ENCODE measurements at places on chromosomes 7 and 10.

DNA sequence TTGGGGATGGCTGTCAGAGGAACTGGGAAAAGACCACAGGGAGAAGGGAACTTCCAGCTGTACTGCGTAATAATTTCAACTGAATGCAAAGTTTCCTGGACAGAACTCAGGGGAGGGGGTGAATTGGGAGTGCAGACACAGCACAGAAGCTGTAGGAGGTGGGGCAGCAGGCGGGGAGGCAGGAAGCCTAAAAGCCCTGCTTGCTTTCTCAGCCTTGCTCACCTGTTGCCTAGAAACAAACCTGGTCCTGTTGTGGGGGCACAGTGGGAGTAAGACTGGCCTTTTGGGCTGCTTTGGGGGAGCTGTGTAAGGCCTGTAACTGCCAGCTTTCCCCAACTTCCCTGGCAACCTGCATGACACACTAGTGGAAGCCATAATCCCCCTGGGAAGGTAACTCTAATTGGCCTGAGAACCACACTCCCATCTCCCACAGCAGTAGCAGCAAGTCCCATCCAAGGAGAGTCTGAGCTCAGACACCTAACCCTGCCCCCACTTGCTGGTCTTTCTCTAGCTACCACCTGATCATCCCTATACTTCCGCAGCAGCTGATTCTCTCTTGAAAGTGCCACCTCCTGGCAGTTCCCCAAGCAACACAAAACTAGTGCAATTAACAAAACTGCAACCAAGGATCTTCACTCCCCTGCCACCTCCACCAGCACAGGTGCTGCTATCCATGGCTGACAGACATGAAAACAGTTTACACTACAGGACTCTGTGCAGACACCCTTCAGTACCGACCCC, 1239.3 kb downstream of the SORCS1 start:
- DNase-seq = no peak

GRCh38 chr10:96991313-96991841, 159.3 kb downstream of the LCOR start:
- DNase-seq = no peak

- no peak for DNase-seq
Observed at GRCh38 chr10:6337382-6337781, 134.7 kb downstream of the PFKFB3 start.

- DNase-seq = no peak
Observed at GRCh38 chr10:75538144-75538543, 106.7 kb downstream of the LRMDA start.

DNA sequence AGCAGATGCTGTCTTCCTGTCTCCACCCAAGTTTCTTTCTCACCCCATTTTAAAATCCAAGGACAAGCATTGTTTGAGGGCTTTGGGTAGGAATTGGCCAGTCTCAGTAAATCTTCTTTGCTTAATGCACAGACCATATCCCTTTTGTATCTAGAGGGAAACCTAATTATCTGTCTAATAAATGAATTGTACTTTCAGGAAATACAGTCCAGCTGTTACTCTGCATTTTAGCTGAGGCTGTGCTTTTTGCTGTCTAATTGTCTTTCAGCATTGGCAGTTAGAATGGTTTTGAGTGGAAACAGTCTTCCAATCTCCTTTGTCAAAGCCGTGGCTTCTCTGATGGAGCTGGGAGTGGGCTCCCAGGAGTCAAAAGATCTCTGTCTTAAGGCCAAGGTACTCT, 388.2 kb downstream of the SORCS3 start:
- DNase-seq = no peak

DNA sequence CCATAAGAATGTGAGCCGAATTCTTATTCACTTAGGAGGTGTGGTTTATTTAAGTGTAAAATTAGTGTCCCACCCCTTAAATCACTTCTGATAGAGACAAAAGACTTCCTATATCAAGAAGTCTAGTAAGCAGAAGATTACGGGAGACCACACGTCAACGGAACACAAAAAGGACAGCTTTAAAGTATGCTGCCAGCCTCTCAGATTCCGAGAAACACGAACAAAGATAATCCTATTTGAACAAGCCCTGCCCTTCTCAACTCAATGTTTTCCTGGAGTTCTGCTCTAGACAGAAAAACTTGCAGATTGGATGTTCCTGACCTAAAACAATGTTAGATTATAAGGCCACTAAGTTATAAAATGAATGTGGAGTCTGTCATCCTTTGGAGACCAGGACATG, 4.9 kb upstream of the MCU start:
- DNase-seq = no peak

GRCh38 chr10:11813855-11814567, 9.1 kb upstream of the PROSER2 start:
- no peak for DNase-seq

GRCh38 chr7:94913391-94913790, 6.0 kb downstream of the PPP1R9A start:
- no peak for DNase-seq

DNA sequence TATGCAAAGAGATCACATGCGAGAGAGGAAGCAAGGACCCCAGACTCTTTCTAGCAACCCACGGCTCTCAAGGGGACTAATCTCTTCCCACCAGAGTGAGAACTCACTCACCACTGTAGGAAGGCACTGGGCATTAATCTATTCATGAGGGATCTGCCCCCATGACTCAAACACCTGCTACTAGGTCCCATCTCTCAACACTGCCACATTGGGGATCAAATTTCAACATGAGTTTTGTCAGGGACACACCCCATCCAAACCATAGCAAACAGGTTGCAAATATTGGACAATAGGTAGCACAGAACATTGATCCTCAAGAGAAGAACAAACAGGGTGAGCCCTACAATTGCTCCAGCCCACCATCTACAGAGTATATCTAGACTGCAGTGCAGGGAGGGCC, 740.6 kb downstream of the LRMDA start:
- DNase-seq = no peak

GRCh38 chr10:32317795-32318357, 29.1 kb downstream of the EPC1 start:
- DNase-seq = no peak

DNA sequence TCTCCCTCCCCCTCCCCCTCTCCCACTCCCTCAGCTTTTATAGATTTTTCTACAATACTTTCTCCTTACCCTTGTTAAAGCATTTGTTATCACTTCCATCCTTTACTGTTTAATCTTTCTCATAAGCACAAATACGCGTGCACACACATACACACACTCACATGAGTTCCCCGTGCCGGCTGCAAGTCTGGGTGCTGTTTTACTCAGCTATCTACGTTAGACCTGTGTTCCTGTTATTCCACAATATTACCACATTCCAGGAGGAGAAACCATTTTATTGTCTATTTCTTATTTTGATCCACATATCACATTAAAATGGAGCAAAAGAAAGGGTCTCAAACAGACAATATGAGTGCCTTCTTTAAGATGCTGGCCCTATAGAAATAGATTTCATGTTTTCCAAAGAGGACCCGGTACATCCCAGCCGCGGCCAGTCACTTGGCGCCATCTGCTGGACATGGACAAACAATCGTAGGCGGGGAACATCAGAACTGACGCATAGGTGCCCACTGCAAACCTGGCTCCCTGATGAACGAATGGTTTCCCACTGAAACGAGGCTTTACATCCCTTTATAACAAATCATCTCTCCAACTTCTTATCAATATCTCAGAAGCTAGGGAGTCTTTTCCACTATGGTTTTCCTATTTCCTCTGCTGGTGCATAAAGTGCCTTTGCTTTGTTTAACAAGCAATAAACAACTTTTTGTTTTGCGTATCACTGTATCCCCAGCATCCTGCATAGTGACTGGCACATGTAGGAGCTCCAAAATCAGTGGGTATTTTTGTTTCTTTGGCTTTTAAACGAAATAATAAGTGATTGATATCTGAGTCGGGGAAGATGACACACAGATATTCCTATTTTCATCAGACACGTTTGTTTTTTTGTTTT, 25.2 kb upstream of the OPTN start:
- DNase-seq = peak; percentile 63

DNA sequence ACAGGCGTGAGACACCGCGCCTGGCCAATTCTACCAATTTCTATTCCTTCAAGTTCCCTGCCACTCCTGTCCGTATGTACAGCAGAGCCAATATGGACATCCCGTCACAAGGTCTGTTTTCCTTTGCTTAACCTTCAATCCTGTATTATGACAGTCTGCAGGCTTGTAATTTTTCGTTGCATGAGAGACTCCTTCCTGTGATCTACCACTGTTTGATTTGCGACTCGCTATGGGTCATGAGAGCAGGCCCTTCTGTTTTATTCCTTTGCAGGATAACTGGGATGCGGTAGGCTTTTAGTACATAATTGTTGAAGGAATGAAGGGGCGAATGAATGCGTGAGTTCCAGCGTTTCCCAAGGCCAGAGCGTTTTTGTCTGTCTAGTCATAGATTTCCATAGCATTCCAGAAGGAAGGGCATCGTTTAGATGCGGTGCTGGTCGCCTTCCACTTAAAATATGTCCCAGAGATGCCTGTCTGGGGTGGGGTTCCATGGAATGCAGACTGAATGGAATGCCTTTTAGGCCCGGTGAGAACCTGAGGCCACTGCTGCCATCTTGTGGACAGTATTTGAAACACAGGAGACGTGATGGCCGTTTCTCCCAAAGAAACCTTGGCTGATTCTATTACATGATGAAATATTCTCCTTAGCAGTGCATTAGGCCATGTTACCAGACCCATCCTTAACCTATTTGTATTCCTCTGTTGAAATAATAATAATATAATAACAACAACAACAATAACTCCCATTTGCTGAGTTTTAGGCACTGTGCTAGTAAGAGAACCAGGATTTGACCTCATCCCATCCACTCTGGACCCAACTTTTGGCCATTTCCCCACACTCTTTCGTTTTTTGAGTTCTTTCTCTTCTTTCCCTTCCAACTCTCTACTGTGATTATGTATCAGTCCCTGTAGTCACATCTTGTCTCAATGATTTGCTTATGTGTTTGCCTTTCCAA, 193.2 kb downstream of the MYOF start:
- DNase-seq = peak; percentile 59

GRCh38 chr10:118840071-118840775, 85.5 kb upstream of the CACUL1 start:
- DNase-seq = no peak

GRCh38 chr7:148318838-148319237, 271.7 kb upstream of the C7orf33 start:
- DNase-seq = no peak

GRCh38 chr7:114181280-114181679, 233.3 kb upstream of the FOXP2 start:
- no peak for DNase-seq

- DNase-seq = no peak
Observed at GRCh38 chr10:117503244-117504205, 39.0 kb upstream of the EMX2 start.

DNA sequence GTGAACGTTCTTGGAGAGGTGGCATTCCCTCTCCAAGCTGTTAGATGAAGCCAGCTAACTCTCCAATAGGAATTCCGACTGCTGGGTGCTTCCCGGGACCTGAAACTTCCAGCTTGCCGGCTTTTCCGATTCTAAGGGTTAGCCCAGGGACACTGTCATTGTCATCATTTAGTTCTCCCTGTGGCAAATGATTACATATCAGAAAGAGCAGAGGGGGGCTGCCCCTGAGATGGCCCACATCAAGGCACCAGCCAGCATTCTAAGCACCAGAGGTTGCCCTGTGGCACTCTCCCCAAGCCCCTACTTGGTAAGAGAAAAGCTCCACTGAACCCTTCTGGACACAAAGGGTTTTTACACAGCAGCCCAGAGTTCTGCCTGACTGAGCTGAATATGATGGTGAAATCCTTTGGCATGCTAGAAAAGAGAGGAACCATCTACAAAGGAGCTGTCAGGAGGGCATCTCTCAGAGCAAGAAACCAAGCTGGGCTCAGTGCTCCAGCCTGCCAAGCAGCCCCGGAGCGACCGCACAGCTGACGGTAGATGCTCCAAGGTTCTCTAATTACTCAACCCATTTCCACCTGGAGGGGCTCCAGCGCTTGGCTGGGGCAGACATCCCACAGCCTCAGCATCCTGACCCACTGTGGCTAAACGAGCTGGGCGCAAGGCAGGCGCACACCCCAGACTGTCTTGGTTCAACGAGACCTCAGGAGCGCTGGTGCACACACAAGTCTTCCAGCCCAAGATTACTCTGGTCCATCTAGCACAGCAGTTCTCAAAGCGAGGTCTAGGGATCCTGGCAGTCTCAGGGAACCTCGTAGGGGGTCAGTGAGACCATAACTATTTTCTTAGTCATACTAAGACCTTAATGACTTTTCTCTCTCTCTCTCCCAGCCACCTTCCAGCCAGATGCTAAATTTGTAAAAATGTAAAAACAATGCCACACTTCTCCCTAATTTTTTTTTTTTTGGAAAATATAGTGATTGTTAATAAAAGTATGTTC, 160.5 kb downstream of the GFRA1 start:
- no peak for DNase-seq

- no peak for DNase-seq
Observed at GRCh38 chr10:64558094-64558835, 1037.1 kb downstream of the REEP3 start.

DNA sequence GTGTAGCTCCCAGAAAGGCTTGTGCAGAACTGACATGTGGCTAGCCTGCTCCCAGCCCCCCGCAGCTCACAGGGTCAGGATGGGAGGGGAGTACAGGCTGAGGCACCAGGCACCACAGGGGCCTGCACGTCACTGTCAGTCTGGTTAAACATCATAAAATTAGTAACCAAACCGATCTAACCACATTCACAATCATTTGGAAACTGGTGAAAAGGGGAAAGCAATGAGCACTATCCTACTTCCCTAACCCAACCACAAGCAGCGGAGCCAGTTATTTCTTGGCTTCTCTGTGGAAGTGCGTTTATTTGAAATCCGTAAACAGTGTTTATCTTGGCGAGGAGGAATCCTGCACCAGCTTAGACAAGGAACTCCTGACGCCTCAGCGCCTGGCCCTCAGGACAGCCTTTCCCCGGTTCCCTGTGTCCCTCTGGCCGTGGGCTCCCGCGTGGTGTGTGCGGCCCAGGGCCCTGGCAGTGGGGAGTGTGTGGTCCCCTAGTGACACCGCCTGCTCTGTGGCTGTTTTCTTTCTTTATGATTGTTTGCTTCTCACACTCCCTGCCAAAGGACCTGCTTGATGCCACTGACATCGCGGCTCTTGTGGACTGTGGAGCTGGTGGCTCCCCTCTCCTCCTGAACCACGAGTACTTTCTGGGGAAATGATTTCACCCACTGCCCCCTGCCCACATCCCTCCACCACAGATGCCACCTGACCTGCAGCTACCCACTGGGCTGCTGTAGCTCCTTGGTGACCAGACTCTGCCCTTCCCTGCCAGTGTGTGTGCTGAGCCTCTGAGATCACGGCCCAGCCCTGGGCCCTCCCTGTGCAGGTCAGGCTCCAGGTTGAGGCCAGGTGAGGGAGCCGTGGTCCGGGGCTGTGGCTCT, 38.0 kb downstream of the INPP5A start:
- no peak for DNase-seq

GRCh38 chr7:20799566-20800366, 13.1 kb upstream of the SP8 start:
- no peak for DNase-seq

GRCh38 chr7:143288836-143289235, 685 bp downstream of the CASP2 start:
- peak; percentile 13 for DNase-seq

Data from hematopoietic multipotent progenitor cell treated with erythropoietin and hydrocortisone succinate and interleukin-3 and kit ligand, for 15 days (in vitro differentiated cells).